ENCODE measurements at places on chromosomes 16 and 17.

GRCh38 chr17:4635823-4636375, 5.6 kb downstream of the ALOX15 start:
- DNase-seq, result no peak

DNA sequence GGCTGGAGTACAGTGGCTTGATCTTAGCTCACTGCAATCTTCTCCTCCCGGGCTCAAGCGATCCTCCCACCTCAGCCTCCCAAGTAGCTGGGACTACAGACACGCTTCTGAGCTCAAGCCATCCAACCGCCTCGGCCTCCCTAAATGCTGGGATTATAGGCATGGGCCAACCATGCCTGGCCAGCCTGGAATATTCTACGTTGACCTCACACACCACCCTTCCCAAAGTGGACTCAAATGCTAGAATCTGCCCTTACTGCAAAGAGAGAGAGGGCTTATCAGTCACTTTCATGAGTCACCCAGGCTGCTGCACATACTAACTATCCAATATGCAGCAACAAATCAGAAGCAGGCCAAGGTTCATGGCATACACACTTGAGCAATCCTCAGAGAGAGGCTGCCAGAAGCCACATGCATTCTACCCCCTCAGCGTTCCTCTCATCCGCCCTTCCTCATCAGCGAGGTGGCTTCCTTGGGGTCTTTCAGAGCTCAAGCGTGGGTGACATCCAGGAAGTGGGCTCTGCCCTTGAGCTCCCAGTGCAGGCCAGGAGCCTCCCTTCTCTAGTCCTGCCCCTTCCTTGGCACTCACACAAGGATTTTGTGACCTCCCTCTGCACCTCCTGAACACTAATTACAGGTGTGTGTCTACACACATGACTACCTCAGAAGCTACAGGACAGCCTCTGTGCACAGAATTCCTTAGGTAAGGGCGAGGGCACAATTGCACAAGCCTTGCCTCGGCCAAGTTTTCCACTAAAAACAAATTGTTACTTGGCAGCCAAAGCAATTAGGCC, 24.8 kb upstream of the SIAH1 start:
- no peak for DNase-seq

- peak; percentile 12 for DNase-seq
These were observed 89.3 kb upstream of the NKD1 start for GRCh38 chr16:50458667-50459495.

DNA sequence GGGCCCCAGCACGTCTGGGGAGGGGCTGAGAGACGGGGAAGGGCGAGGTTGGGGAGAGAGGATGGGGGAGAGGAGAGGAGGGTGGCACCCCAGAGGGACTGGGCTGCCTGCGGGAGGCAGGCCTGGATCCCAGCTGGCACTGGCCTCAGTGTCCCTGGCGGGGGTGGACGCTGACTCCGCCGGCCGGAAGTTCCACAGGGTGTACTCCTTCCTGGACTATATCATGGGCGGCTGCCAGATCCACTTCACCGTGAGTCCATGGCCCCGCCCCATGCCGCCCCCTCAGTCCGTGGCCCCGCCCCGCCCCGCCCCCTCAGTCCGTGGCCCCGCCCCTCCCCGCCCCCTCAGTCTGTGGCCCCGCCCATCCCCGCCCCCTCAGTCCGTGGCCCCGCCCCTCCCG, 11.3 kb downstream of the CPNE7 start:
- no peak for DNase-seq

- DNase-seq, result no peak
These were observed 162.8 kb upstream of the ANKFN1 start for GRCh38 chr17:55990332-55991006.

GRCh38 chr17:80869481-80870145, 122.0 kb upstream of the CHMP6 start:
- DNase-seq, result no peak

- no peak for DNase-seq
These were observed 446.9 kb downstream of the UTP18 start for GRCh38 chr17:51707216-51707615.

- DNase-seq, result no peak
These were observed 81.9 kb upstream of the TBX2 start for GRCh38 chr17:61317779-61318178.

DNA sequence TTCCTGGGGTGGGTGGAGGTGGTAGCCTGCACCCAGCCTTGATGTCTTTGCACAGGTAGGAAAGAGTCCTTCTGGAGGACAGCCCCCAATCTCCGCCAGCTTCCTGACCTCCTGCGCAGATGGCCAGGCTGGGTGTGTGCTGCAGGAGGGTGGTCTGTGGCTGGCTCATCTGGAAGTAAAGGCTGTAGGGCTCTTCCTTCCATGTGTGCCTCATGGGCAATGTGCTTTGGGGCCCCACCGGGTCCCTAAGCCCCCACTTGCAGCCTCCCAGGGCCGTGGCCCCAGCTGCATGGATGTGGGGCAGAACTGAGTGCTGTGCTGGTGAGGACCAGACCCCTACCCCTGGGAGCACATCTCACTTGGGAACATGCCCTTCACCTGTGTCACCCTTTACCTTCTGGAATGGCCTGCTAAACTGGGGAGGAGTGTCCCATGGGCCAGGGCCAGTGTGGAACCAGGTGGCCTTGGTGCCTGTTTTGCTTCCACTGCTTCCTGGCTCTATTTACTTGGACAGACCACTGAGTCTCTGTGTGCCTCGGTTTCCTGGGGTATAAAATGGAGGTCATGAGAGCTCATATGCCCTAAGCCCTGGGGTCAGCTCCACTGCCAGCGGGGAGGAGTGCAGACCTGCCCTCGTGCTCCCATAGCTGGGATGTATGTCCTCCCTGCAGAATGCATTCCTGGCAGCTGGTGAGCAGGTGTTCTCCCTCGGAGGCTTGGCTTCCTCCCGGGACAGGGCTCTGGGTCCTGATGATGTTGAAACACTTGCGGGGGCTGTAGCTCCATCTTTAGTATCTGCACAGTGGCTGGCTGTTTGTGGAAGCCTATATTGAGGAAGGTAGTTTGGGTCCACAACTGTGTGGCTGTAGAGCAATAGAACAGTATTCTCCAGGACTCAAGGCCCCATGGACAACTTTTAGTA, 18.0 kb downstream of the MPRIP start:
- no peak for DNase-seq

All from dorsolateral prefrontal cortex (tissue), 122 donors.